ENCODE measurements at places on chromosomes 12 and 14.

DNA sequence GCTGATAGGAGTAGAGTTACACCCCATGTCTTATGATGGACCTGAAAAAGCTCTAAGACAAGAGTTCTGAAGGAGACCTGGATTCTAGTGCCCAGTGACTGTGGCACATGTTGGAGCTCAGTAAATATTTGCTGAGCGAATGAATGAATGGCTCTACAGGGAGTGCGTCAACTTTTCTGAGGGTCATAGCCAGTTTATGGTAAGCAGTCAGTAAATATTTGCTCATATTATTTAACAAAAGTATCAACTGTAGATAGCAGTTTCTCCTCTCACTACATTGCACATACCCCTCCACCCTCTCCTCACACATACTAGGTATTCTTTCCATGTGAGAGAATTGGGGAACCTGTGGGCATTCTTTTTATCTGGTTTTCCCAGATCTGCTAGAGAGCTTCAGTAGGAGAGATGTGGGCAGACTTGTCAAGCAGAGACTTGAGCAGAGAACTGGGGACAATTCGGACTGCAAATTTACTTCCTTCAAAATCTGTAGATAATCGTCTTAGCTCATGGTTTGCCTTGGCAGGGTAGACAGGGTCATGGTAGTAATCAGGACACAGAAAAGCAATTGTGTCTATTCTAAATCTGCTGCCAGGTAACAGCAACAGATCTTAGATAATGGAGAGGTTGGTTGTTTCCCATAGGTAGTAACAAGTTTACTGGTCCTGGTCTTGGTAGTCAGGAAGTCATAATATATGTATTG is 5.7 kb downstream of the SLC4A8 start:
- DNase-seq, result no peak

GRCh38 chr14:49971156-49972130 is 78.6 kb downstream of the ARF6 start:
- DNase-seq, result peak; percentile 56

- DNase-seq, result no peak
Observed at GRCh38 chr14:75041613-75042012, 9.7 kb downstream of the MLH3 start.

GRCh38 chr12:18992336-18992735 is 137.2 kb upstream of the PLEKHA5 start:
- DNase-seq, result no peak

DNA sequence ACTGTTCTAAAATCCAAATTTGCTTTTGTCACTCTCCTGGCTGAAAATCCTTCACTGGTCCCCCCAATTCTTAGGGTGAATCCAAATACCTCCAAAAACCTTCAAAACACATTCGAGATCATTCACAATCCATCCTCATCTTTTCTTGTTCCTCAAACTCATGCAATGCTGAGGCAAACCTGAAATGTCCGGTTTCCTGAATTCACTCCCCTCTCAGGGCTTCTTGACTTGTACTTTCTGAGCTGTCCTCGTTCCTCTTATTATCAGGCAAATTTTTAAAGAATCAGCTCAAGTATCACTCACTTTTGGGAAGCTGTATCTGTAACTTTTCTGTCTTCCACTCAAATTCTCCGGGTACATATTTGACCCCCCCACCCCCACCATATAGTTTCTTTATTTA is 84.9 kb upstream of the DUSP6 start:
- no peak for DNase-seq

GRCh38 chr14:99579903-99580571 is 24.0 kb downstream of the CCDC85C start:
- DNase-seq, result no peak

- DNase-seq, result peak; percentile 89
Observed at GRCh38 chr12:109899783-109900751, at the start of gene TCHP. Gene TCHP (plus strand): TSS chr12:109900274. CDS start chr12:109903027, 2,753 bp downstream.

DNA sequence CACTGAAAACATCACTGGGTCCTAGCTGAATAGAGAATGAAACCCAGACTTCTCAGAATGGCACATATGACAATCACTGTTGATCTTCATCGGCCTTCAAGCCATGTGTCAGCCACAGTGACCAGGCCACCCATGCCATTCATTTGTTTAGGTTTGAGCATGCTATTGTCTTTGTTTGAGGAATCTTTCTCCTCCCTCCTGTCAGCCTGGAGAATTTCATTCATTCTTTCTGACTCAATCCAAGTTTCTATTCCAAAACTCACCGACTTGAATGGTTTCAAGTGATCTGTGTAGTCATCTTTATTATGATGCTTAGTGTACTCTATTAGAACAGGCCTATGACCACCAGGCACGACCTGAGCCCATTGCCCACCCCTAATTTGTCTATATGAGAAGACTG is 106.3 kb downstream of the ETNK1 start:
- no peak for DNase-seq
